Pulmonary artery endothelial cell (primary cell): ENCODE measurements at places on chromosomes 16 and 17.

GRCh38 chr17:55152236-55152635, 112.5 kb upstream of the HLF start:
- no peak for DNase-seq

DNA sequence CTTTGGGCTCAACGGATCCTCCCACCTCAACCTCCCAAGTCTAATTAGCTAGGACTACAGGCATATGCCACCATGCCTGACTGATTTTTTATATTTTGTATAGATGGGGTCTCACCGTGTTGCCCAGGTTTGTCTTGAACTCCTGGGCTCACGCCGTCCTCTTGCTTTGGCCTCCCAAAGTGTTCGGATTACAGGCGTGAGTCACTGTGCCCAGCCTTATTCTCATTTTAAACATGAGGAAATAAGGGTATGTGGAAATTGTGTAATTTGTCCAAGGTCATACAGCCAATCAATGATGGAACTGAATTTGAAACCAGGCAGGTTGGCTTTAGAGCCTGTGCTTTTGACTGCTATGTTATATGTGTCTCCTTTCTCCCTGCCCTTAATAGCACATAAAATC, 27.4 kb upstream of the AQP8 start:
- DNase-seq: no peak

- no peak for DNase-seq
Observed at GRCh38 chr17:73801455-73802100, 157.3 kb upstream of the SDK2 start.

DNA sequence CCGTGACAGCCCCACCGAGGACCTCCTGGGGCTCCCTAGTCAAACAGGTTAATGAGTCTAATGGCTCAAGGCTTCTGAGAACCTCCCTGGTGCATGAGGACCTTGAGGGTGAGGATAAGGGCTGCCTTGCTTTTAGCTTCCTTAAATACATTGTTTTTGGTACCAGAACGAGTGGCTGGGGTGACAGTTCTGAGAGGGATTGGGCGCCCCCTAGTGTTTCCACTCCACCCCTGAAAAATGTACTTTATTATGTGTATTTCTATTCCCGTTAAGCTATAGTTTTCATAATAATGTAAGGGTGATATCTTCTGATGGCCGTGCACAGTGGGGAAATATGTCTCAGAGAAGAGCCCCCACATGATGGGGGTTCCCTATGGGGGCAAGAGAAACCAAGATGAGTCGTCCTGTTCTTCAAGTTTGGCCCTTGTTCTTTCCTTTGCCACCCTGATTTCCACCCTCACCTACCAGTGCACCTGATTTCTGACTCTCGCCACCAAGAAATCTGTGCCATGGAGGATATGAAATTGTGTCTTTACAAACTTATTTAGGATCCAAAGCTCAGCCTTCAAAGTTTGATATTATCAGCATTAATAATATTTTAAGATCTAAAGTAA, 14.5 kb upstream of the VWA3A start:
- DNase-seq: peak; percentile 32

DNA sequence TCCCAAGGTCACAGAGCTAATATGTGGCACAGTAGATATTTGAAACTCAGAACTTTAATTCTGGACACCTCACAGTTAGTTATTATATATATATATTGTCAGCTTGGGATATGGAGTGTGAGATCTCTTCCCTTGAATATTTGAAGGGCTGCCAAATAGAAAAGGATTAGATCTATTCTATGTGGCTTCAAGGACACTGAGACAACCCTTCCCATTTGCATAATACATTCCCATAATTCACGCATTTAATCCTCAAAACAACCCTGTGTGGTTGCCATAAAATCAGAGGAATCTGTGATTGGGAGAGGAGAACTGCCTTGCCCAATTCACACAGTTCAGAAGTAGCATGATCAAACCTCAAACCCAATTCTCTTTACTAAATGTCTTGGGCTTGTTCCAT, 365.8 kb upstream of the DYNLRB2 start:
- no peak for DNase-seq

DNA sequence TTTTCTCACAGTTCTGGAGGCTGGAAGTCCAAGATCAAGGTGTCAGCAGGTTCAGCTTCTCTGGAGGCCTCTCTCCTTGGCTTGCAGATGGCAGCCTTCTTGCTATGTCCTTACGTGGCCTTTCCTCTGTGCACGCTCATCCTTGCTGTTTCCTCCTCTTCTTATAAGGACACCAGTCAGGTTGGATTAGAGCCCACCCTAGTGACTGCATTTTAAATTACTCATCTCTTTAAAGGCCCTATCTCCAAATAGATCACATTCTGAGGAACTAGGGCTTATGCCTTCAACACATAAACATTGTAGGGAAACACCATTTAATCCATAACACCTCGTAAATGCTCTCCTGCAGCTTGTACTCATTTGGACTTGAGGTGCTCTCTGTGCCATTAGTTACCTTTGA, 36.3 kb downstream of the DHRS7C start:
- DNase-seq: no peak

- DNase-seq: no peak
Observed at GRCh38 chr17:50917418-50917743, 51.2 kb upstream of the TOB1 start.

GRCh38 chr16:66120656-66121055, 245.8 kb upstream of the CDH5 start:
- DNase-seq: no peak

GRCh38 chr16:49972280-49972679, 52.7 kb upstream of the CNEP1R1 start:
- DNase-seq: no peak

DNA sequence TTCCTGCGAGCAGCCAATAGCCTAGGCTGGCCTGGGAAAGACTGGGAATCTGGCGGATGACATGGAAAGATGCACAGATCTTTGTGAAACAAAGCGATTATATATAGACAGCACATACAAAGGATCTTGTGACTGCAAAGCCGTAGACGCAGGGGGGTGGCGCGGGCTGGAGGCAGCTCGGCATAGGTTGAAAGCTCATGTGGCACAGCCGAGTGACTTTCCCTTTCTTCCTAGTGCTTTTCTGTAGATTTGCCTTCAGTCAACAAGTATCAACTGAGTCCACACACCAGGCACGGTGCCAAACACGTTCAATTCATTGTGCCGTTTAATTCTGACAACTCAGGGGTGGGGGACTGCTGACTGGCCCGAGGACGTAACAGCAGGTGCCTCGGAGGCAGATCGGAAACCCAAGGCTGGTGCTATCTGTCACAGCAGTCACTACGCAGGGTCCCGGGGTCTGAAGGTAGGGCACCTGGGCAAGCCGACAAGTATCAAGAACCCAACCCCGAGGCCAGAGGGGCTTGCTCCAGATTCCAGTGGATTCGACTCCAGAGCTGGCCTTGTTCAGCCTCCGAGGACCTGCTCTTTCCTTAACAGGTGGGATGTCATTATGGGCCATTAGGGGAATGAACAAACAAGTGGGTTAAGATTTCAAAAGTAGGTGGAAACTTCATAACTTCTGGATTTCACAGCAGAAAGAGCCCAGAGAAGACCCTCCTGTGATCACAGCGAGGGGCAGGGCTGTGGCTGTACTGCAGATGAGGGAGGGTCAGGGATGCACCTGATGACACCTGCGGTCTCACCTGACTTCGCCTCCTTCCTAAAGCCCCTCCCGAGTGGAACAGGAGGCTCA, 5.9 kb downstream of the PAM16 start:
- no peak for DNase-seq

- DNase-seq: no peak
Observed at GRCh38 chr17:58281511-58282011, 826 bp upstream of the MPO start.

DNA sequence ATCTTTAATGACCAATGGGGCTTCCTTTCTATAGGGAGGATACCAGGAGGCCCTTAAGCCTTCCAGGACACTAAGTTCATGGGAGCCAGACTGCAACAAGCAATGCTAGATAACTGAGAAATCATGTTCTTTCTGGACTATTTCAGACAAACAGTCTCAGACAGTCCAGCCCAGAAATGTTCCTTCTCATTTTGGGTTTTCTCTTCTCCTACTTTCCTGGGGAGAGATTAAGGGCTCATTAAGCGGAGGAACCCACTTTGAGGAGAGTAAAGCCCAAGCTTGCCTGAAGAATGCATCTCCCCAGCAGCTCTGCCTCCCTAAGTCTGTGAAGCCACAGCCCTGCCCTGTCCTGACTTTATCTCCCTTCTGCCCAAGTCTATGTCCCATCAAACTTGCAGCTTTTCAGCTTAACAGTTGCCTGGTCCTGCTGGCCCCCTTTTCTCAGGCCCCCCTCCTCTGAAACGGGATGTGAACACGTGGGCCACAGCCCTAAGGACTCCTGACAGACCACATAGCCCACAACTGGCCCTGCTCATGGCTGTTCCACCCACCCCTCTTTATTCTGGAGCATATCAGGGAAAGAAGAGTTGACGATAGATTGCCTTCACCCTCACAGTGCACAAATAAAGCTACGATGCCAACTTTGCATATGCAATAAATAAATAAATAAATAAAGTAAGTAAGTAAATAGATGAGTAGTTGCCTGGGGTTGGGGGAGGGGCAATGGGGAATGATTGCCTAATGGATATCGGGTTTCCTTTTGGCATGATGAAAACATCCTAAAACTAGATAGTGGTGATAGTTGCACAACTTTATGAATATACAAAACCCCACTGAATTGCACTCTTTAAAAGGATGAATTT, 111.0 kb downstream of the N4BP1 start:
- no peak for DNase-seq

DNA sequence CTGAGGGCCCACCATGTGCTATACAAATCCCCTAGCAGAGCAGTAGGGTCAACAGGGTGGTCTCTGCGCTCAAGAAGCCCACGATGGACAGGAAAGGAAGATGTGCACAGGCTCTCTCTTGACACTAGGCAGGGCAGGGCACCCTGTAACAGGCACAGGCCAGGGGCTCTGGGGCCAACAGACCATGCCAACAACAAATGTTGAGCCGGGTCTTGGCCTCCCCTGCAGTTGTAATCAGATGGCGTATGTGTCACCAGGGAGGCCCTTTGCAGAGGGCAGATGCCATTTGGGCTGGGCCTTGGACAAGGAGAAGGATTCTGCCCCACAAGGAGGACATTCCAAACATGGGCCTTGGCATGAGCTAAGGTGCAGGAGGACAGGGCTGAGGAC, 5.3 kb downstream of the TRPV1 start:
- no peak for DNase-seq

DNA sequence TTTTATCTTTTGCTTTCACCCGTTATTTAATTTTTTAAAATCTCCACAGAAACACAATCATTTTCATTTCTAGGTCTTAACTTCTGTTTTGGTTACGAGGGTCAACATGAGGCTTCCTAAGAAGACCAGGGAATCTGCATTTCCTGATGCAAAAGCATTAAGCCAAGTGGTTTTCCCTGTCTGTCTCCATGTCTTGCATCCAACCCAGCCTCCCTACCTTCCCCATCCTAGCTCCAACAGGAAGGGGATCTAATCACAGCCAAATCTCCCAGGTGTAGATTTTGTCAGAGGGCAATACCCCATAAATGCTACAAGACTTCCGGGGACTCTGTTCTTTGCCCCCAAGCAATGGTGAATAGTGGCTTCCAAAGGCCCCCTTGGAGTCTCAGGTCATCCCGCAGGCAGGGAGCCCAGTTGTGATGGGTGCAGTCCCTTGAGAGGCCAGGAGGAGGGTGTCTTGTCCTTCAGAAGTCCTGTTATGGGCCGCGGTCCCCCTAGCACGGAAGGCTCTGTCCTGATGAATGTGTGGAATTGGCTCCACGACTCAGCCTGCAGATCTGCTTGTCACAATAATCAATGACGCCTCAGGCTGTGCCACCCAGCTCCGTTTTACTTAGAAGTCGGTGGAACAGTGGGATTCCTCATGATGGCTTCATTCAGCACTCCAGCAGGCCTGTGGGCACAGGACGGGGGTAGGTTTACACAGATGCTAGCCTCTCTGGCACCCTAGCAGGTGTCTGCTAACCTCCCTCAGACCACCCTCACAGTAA, 141.1 kb downstream of the RGS9 start:
- peak; percentile 30 for DNase-seq

DNA sequence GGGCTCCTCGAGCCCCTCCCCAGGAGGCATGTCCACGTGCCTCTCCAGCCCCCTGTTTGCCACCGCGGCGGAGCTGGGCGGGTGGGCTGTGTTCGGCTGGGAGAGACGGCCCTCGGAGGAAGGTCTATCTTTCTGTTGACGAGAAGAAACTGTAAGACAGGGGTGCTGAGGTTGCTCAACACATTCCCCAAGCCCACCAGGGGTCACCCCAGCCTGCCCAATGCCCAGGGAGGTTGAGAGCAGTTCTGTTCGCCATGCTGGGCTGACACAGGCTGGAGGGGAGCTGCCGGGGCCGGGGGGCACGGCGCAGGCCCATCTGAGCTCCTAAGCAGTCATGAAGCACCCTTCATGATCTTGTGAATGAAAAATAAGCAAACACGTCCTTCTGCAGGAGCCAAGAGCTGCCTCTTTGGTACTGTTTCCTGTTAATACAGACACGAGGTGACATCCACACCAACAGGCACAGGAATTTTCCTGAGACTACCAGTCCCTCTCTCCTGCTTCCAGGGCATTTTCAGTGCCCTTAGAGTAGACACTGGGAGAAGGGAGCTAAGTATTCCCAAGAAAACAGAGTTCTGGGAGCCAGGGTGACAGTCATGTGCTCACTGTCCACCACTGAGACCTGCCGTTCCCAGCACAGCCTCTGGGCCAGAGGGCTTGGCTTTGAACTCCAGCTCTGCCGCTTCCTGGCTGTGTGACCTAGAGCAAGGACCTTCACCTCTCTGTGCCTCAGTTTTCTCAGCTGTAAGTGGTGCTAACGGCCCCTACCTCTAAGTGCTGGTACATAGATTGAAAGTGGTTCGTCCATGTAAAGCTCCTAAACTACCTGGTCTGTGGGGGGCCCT, 9.2 kb downstream of the UBALD2 start:
- DNase-seq: no peak

GRCh38 chr16:15398618-15399316, 3.2 kb downstream of the MPV17L start:
- no peak for DNase-seq

- no peak for DNase-seq
Observed at GRCh38 chr16:84058211-84058610, 15.6 kb upstream of the SLC38A8 start.

GRCh38 chr17:4152471-4152870, 9.5 kb downstream of the CYB5D2 start:
- DNase-seq: no peak

GRCh38 chr17:29661213-29661612, 38.5 kb upstream of the CORO6 start:
- no peak for DNase-seq

GRCh38 chr16:86193528-86194193, 294.7 kb downstream of the IRF8 start:
- no peak for DNase-seq
